Kidney epithelial cell (primary cell): ENCODE measurements at places on chromosomes 2 and 18. TPM values are rescaled to one million over a fixed set of nuclear protein-coding genes. Genes with fewer than 3 reads are reported as not detected.

- no peak for DNase-seq
Observed at GRCh38 chr18:9987931-9988330, 74.1 kb downstream of the VAPA start.

DNA sequence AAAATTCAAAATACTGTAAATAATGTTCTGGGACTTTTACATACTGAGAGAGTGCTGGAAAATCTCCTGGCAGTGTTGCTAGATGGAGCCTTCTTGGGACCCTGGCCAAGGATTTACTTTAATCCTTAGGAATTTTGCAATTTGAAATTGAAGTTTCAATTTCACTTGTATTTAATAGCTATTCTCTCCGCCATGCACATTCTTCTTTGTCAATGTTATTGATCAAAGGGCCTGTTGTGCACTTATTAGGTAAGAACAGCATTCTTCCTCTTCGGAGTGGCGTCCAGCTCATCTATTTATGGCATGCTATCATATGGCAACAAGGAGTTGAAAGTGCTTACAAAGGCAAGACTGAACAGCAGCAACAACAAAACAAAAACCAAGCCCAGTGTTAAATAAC lies 40.1 kb upstream of the SOS1 start:
- no peak for DNase-seq

GRCh38 chr18:51054764-51055163 lies 24.8 kb downstream of the SMAD4 start:
- no peak for DNase-seq

GRCh38 chr2:37355735-37356134 lies 11.3 kb downstream of the QPCT start:
- no peak for DNase-seq

DNA sequence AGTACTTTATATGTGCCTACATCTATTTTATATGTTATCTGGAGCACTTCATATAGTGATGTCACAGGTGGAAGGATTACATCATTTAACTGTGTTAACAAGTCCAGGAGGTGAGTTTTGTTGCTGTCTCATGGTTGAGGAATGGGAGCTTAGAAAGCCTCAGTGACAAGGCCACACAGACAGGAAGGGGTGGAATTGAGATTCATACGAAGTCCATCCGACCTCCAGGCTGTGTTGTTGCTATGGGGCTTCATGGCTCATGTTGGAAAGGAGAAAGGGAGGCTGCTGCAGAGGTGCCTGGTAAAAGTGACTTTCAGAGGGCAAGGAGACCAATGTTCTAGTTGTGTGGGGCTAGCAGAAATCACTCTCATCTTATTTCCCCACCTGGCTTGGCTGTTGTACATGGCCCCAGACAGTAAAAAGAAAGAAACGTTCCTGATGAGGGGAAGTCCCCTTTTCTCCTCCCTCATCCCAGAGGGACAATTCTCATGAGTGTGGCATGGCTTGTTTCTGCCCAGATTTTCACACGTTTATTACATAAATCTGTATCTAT lies 31.0 kb upstream of the GREB1 start:
- DNase-seq = no peak

GRCh38 chr2:112664689-112665088 lies 18.9 kb downstream of the SLC20A1 start:
- DNase-seq = no peak

DNA sequence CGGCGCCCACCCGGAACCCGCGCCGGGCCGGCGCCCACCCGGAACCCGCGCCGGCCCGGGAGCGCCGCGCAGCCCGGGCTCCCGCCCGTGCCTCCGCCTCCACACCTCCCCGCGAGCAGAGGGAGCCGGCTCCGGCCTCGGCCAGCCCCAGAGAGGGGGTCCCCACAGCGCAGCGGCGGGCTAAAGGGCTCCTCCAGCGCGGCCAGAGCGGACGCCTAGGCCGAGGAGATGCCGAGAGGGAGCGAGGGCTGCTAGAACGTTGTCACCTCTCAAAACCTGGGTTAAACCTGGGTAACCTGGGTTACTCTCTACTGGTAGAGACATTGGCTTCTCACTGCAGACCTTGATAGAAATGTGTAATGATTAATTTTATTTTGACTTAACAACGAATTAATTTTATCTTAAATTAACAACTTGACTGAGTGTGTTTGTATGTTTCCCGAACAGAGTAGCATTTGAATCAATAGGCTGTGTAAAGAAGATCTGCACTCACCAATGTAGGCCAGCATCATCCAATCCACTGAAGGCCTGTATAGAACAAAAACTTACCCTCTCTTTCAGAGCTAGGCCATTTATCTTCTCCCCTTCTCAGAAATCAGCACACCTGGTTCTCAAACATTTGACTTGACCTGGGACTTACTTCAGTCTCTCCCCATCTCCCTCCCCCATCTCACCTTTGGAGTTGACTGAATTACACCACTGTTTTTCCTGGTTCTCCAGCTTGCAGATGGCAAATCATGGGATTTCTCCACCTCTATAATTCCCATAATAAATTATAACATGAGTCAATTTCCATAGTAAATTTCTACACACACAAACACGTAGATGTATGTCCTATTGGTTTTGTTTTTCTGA lies 242.7 kb downstream of the ASXL3 start:
- no peak for DNase-seq

DNA sequence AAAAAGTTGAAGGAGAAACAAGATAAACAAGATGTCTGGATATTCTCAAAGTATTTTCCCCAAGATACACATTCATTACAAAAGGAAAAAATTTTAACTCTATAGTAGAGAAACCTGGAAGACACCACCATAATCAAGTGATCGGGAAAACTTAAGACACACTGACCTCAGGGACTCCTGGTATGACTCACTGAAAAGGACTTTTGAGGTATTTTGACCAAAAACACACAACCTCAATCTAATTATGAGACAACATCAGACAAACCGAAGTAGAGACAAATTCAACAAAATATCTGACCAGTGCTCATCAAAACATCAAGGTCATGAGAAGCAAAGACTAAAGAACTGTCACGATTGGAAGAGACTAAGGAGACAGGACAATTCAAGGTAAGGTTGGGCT lies 34.7 kb downstream of the LPIN2 start:
- no peak for DNase-seq

GRCh38 chr2:181780047-181780651 lies 99.8 kb upstream of the NEUROD1 start:
- DNase-seq = peak; percentile 70

DNA sequence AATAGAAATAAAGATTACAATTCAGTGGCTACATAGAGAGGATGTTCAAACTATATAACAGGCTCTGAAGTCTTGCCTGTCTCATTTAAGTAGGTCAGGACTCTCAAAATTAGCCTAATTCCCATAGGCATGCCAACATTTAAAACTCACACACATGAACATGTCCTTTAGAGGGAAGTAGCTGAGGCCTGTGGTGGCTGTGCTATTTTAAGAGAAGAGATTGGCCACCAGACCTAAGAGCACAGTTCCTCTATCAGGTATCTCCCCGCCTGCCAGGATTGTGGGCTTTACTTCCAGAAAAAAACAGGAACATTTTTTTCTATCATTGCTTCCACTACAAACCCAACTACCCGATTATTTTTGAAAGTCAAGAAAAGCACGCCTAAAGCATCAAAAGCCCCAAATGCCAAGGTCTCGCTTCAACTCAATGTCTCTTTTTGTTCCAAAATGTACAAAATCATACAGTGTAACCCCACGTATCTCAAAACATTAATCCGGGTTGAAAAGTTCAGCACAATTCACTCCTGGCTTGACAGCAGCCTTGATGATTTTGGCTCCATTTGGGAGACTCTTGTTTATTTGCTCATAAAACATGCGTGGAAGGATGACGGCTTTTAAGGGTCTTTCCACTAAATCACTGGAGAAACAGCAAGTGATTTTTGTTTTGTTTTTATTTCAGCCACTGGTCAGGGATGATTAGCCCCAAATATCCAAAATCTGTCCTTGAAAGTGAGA lies 15.3 kb downstream of the FHL2 start:
- DNase-seq = no peak

DNA sequence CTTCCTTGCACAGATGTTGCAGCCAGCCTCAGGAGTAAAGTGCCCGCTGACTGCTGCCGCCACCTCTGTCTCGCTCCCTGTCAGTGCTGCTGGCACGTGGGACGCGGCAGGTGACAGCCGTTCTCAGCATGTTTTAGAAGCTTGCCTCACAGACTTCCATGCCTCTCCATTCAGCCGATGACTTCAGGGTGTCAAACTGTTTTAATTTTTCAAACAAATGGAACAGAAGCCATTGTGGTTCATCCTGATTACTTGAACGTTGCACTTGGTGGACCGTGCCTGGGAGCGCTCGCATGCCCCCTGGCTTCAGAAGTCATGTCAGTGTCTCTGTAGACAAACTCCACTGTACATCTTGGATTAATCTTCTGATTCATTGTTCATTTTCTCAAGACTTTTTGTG lies 62.7 kb upstream of the EML6 start:
- DNase-seq = no peak

DNA sequence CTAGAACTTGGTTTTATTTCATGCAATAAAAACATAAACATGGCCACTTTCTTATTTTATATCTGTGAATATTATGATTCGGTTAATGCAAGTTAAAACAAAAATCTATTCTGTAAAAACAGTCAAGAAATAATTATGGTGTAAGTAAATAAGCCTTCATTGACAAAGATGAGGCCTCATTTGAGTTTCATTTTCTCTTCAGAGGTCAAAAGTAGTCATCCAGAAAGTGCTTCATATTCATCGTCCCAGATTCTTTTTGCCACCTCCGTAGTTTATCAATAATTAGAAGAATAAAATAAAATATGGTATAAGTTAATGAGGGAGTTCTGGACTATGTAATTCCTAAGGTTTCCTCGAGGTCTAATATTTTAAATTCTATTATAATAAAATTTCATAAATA lies 19.4 kb upstream of the HNRNPA3 start:
- DNase-seq = no peak

GRCh38 chr2:154995361-154995760 lies 296.9 kb downstream of the KCNJ3 start:
- no peak for DNase-seq

- DNase-seq = no peak
Observed at GRCh38 chr2:218295029-218295428, 2.7 kb upstream of the TMBIM1 start.

GRCh38 chr2:97740590-97741182 lies 27.3 kb downstream of the ZAP70 start:
- no peak for DNase-seq

DNA sequence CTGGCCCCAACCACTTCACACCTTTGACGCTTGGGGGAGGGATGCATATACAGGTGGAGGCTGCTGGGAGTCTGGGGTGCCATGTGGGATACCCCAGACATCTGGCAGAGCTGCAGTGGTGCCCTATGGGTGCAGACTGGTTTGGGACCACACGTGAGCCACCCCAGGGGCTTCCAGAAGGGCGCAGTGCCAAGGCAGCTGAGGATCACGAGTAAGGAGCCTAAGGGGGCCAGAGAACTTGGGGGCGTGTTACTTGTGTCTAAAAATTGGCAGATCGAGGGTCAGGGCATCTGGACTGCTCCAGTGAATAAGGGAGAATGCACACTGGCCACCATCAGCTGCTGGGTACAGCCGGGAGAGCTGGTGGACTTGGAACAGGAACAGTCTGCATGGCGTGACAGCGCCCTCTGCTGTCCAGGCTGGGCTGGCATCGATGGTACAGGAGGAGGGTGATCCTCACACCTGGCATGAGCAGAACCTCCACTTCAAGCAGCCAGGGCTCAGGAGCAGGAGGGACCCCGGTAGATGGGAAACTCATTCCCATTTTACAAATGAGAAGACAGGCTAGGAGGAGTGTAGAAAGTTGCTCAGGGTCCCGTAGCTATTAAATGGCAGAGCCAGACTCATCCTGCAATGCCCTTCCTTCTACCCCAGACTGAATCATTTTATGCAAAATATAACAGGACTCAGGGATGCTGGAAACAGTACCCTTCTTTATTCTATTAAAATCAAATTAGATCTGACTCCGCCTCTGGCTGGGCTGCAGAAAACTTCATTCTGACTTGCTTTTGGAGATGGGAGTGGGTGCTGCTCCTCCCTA lies 60.4 kb downstream of the ATOH8 start:
- peak; percentile 39 for DNase-seq

- no peak for DNase-seq
Observed at GRCh38 chr18:12867441-12868123, 16.5 kb downstream of the PTPN2 start.

GRCh38 chr2:26922405-26923188 lies 47.8 kb upstream of the MAPRE3 start:
- DNase-seq = peak; percentile 26

- no peak for DNase-seq
Observed at GRCh38 chr18:5961097-5961827, 65.9 kb upstream of the TMEM200C start.

- no peak for DNase-seq
Observed at GRCh38 chr2:158958365-158958764, 10.1 kb upstream of the TANC1 start.

GRCh38 chr18:39655341-39655740 lies 2089.7 kb upstream of the CELF4 start:
- no peak for DNase-seq

GRCh38 chr2:212346865-212347264 lies 191.7 kb downstream of the ERBB4 start:
- DNase-seq = no peak

- no peak for DNase-seq
Observed at GRCh38 chr2:42713920-42714319, 50.0 kb downstream of the OXER1 start.

DNA sequence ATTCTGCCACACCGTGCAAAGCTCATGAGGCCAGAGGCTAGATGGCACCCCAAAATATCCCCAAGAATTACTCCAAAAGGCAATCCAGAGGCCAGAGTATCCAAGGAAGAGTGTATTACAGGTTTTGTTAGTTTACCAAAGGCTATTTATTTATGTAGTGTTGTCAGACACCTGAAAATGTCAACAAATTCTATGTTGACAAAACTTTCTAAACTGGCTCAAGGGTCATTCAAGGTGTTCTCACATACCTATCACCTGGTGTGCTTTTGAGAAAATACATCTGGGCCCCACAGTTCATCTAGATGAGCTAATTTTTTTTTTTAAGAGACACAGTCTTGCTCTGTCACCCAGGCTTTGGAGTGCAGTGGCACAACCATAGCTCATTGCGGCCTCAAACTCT lies 12.4 kb upstream of the DTNB start:
- no peak for DNase-seq

DNA sequence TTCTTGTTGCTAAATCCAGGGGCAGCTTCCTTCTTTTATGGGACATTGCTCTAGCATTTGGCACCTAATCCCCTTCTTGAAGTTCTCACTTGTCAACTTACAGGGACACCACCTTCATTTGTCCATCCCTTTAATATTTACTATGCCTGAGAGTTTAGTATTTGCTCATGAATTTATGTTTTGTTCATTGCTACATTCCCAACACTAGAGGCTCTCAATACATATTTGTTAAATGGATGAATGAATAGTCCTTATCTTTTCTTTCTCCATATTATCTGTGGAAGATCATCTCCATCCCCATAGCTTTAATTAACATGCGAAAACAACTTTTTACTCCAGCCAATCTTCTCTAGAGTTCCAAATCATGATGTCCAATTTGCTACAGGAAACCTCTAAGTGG lies 5.4 kb downstream of the CWC22 start:
- DNase-seq = no peak

The TNFAIP6 gene
- total RNA-seq = 0.96 and 2.3 TPM in 2 replicates

The NOL4 gene
- total RNA-seq = 0.42 TPM in 1 of 2 replicates, not detected in the other

The ANTXR1 gene
- 35.5 TPM in 2 replicates for total RNA-seq

The IL18R1 gene
- 5.1 and 9.2 TPM in 2 replicates for total RNA-seq

The CD207 gene
- not detected in 2 replicates for total RNA-seq

The RTP5 gene
- not detected in 2 replicates for total RNA-seq

The AQP12A gene
- total RNA-seq = not detected in 2 replicates

The RSAD2 gene
- total RNA-seq = 3.6 and 4.9 TPM in 2 replicates

The WDPCP gene
- total RNA-seq = 3.3 and 3.6 TPM in 2 replicates

The HRH4 gene
- 0.07 TPM in 1 of 2 replicates, not detected in the other for total RNA-seq

The KCNG2 gene
- total RNA-seq = not detected in 2 replicates

The PIEZO2 gene
- 1.1 and 1.8 TPM in 2 replicates for total RNA-seq

The SRD5A2 gene
- under 0.01 and 0.17 TPM in 2 replicates for total RNA-seq

The ZC3H15 gene
- total RNA-seq = 60.0 and 76.1 TPM in 2 replicates
